ENCODE measurements at places on chromosomes 7 and 10.

DNA sequence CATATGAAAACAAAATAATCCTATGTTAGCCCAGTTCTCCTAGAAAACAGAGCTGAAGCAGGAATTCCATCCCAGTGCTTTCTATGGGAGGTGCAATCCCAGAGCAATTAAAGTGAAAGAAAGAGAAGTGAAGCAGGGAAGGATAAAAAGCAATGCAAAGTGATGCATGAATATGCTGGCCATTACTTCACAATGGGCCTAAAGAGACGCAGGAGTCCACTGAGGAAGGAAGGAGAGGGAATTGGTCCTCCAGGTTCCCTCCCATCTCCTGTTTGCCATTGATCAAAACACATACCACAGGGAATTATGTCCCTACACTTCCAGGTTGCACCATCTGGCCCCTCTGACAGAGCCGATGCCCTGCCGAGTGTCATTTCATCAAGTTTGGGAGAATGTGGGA lies 392.2 kb upstream of the NFE2L3 start:
- H3K36me3 ChIP-seq: no peaks in the 10 kb centered on the region
- no peak overlapping the region for H3K4me3 ChIP-seq
- no peaks in the 10 kb centered on the region for H3K4me1 ChIP-seq
- peaks cover 40% of the 10 kb centered on the region for H3K27me3 ChIP-seq
- no peak for DNase-seq

GRCh38 chr7:159197066-159197975 lies 52.7 kb upstream of the VIPR2 start:
- 0 out of 2 replicates have a peak, but pooled peaks cover 4% of the 10 kb centered on the region for H3K27me3 ChIP-seq

DNA sequence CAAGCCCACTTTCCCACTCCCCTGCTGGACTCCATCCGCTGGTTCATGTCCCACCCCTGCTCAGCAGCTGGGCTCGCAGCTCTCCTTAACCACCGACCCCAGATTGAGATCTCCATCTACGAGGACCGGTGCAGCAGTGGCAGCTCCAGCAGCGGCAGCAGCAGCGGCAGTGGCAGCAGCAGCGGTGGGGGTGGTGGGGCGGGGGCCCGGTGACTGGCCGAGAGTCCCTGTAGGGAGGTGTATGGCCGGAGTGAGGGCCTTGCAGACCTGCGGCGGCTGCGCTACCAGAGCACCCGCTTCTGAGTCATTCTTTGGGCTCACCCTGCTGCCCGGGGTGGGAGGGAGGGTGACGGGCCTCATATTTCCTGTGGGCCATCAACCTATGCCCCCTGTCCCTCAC lies 15.8 kb downstream of the GOLGA7B start:
- no peaks in the 10 kb centered on the region for H3K36me3 ChIP-seq
- DNase-seq: no peak
- H3K4me3 ChIP-seq: no peak overlapping the region
- H3K27ac ChIP-seq: no peak overlapping the region
- H3K27me3 ChIP-seq: no peaks in the 10 kb centered on the region

DNA sequence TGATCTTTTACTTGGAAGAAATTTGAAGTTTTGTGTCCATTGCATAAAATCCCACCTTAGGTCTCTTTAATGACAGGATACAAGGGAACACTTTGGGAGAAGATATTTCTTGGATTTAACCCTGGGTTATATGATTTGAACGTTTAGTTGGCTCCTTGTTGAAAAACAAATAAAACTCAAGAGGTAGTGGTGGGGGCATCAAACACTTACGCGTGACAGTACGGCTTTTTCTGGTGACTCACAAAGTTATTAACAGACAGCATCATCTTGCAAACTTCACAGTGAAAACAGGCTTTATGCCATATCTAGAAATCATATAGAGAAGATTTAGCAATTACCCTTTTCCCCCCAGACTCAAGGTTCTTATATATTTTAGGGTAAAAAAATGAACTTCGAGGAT lies 699 bp downstream of the NRAP start:
- no peak overlapping the region for H3K27ac ChIP-seq
- no peak overlapping the region for H3K4me3 ChIP-seq
- peaks cover 8% of the 10 kb centered on the region for H3K4me1 ChIP-seq
- no peaks in the 10 kb centered on the region for H3K27me3 ChIP-seq
- DNase-seq: no peak
- no peaks in the 10 kb centered on the region for H3K36me3 ChIP-seq

DNA sequence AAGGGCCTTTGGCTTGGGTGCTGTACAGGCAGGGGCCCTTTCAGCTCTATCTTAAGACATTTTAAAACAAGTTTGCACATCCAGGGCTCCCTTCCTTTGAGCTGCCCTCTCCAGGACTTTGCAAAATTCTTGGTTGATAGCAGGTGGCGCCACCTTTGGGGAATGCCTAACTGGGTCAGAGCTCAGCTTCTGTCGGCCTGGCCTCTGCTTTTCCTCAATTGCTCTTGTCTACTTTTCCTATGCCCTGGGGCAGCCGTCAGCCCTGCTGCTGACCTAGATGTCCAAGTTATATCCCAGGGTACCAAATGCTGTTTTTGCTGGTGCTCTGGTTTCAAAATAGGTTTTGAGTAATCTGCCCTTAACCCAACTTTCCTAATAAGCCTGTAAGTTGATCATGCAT lies 65.8 kb downstream of the APBB1IP start:
- H3K27ac ChIP-seq: no peak overlapping the region
- H3K27me3 ChIP-seq: no peaks in the 10 kb centered on the region
- no peak overlapping the region for H3K4me3 ChIP-seq
- DNase-seq: no peak

GRCh38 chr10:51861731-51862130 lies 162.3 kb upstream of the CSTF2T start:
- DNase-seq: no peak
- H3K4me1 ChIP-seq: no peaks in the 10 kb centered on the region
- no peaks in the 10 kb centered on the region for H3K27me3 ChIP-seq
- no peaks in the 10 kb centered on the region for H3K36me3 ChIP-seq
- H3K4me3 ChIP-seq: no peak overlapping the region

GRCh38 chr7:120254845-120255244 lies 18.1 kb upstream of the KCND2 start:
- H3K4me1 ChIP-seq: no peaks in the 10 kb centered on the region
- no peak overlapping the region for H3K4me3 ChIP-seq
- H3K27ac ChIP-seq: no peak overlapping the region
- no peaks in the 10 kb centered on the region for H3K27me3 ChIP-seq
- no peaks in the 10 kb centered on the region for H3K36me3 ChIP-seq

GRCh38 chr7:23335136-23335535 lies 36.0 kb downstream of the MALSU1 start:
- H3K4me3 ChIP-seq: no peak overlapping the region
- peaks cover 54% of the 10 kb centered on the region for H3K4me1 ChIP-seq
- H3K36me3 ChIP-seq: peaks cover 59% of the 10 kb centered on the region
- H3K27ac ChIP-seq: peak overlapping the region; percentile 43

DNA sequence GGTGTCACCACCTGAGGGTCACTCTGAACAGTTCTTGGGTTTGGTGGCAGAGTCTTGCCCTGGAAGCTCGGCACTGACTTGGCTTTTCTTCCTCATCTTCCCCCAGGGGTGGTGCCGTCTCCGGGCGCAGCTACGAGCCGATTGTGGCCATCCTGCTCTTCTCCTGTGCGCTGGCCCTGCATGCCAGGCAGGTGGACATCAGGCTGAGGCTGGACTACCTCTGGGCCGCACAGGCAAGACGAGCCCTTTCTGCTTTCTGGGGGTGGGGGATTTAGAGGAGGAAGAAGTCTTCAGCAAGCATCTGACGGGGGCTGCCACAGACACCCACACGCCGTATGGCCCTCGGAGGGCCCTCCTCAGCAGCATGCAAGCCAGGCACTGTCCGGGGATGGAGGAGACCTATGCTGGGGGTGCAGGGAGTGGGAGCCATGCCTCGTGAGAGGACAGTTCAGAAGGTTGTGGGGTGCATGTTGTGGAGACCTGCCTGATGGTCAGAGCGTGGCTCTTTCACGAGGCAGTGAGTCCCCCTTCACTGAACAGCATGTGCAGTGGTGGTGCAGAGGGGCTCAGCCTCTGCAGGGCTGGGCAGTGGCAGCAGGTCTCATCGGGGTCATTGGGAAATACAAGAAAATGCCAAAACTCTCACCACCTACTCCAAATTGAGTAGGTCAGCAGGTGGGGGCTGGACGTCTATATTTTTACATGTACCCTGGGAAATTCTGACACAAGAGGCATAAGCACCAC lies 112.4 kb downstream of the ADCY1 start:
- no peaks in the 10 kb centered on the region for H3K36me3 ChIP-seq
- DNase-seq: no peak
- H3K27me3 ChIP-seq: no peaks in the 10 kb centered on the region
- peaks cover 4% of the 10 kb centered on the region for H3K4me1 ChIP-seq

- no peak overlapping the region for H3K4me3 ChIP-seq
- no peaks in the 10 kb centered on the region for H3K27me3 ChIP-seq
- H3K27ac ChIP-seq: no peak overlapping the region
- no peak for DNase-seq
Observed at GRCh38 chr7:135802697-135803096, 54.1 kb upstream of the FAM180A start.

DNA sequence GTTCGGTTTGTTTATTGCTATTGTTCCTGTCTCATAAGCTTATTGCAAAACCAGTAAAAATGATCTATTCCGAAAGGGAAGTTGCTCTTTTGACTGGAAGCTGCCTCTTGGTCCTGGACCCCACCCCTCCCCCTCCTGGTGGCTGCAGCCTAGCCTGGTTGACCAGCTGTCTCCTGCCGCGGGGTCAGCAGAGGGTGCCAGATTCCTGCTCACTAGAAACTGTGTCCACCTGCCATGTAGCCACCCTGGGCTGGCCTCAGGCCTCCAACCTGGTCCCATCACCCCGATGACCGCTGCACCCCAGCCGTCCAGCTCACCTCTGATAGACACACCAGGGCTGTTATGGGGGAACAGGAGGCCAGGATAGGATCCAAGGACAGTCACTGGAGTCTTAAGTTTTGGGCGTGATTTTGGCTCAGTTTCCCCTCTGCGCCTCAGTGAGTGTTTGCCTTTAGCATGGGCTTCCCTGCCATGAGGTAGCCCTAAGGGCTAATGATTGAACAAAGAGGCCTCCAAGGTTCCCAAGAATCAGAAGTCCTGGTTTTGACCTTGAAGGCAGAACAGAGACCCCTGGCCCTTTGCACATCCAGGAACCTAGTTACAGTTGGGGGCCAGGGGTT lies 32.9 kb upstream of the SLF2 start:
- H3K27ac ChIP-seq: no peak overlapping the region
- DNase-seq: no peak
- peaks cover 8% of the 10 kb centered on the region for H3K4me1 ChIP-seq
- no peaks in the 10 kb centered on the region for H3K27me3 ChIP-seq
- no peaks in the 10 kb centered on the region for H3K36me3 ChIP-seq

DNA sequence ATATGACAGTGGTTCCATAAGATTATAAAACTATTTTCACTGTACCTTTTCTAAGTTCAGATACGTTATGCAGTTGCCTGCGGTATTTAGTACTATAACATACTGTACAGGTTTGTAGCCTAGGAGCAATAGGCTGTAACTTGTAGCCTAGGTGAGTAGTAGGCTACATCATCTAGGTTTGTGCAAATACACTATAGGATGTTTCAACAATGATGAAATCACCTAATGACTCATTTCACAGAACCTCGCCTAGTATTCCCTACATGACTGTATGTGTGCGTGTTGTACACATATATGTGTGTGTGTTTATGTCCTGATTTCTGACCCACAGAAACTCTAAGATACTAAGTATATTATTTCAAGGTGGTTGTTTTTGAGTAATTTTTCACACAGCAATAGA lies 139.0 kb downstream of the HERPUD2 start:
- H3K27ac ChIP-seq: no peak overlapping the region
- no peak overlapping the region for H3K4me3 ChIP-seq
- H3K4me1 ChIP-seq: no peaks in the 10 kb centered on the region
- H3K36me3 ChIP-seq: no peaks in the 10 kb centered on the region
- no peak for DNase-seq
- H3K27me3 ChIP-seq: no peaks in the 10 kb centered on the region

GRCh38 chr10:8283986-8284385 lies 229.5 kb downstream of the GATA3 start:
- DNase-seq: no peak
- no peak overlapping the region for H3K27ac ChIP-seq
- H3K4me3 ChIP-seq: no peak overlapping the region
- H3K36me3 ChIP-seq: no peaks in the 10 kb centered on the region
- peaks cover 7% of the 10 kb centered on the region for H3K27me3 ChIP-seq
- H3K4me1 ChIP-seq: no peaks in the 10 kb centered on the region

DNA sequence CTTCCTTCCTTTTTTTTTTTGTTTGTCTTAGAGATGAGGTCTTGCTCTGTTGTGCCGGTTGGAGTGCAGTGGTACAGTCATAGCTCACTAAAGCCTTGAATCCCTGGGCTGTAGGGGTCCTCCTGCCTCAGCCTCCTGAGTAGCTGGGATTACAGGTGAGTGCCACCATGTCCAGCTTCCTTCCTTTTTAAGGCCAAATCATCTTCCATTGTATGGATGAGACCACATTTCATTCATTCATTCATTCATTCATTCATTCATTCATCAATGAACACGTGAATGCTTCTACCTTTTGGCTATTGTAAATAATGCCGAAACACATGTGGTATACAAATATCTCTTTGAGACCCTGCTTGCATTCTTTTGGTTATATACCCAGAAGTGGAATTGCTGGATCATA lies 60.0 kb upstream of the BAIAP2L1 start:
- no peaks in the 10 kb centered on the region for H3K4me1 ChIP-seq
- no peaks in the 10 kb centered on the region for H3K36me3 ChIP-seq
- 0 out of 2 replicates have a peak, but pooled peaks cover 6% of the 10 kb centered on the region for H3K27me3 ChIP-seq
- H3K27ac ChIP-seq: no peak overlapping the region
- H3K4me3 ChIP-seq: no peak overlapping the region

GRCh38 chr10:97590082-97590747 lies 694 bp downstream of the C10orf62 start:
- H3K27ac ChIP-seq: no peak overlapping the region
- H3K4me1 ChIP-seq: peaks cover 7% of the 10 kb centered on the region
- H3K4me3 ChIP-seq: no peak overlapping the region
- H3K36me3 ChIP-seq: no peaks in the 10 kb centered on the region
- no peak for DNase-seq

DNA sequence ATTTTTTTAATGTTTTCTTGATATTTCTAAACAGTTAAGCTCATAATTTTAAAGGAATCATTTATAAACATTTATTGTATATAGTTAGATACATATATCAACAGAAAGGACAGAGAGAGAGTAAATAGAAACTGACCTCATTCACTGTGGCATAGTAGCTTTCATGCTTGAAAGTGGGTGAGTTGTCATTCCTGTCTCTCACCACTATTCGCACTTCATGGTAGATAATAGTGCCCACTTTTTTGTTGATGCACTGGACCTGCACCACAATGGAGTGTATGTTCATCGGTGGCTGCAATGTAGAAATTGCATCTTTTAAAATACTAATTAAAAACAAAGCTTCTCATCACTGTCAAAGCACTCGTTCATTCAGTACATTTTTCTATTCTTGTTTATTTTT lies 432.0 kb downstream of the PCDH15 start:
- H3K4me3 ChIP-seq: no peak overlapping the region
- H3K27ac ChIP-seq: no peak overlapping the region
- H3K27me3 ChIP-seq: no peaks in the 10 kb centered on the region
- H3K4me1 ChIP-seq: no peaks in the 10 kb centered on the region
- DNase-seq: no peak
- H3K36me3 ChIP-seq: no peaks in the 10 kb centered on the region

DNA sequence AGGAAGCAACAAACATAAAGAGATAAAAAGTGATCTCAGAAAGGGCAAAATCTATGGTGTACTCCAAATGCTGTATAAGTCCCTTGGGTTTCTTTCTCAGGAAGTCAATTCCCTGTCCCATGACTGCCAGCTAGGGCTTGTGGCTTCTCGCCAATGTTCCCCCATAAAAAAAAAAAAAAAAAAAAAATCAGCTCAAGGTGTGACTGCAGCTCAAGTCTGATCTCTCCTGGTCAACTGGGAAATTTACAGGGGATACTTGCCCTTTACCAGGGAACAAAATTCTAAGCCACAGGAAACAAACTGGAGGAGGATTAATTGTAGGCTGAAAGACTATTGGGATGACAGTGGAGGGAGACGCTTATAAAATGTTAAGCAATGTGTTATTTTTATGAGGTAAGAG lies 76.0 kb downstream of the PCGF5 start:
- no peaks in the 10 kb centered on the region for H3K36me3 ChIP-seq
- peaks cover 11% of the 10 kb centered on the region for H3K4me1 ChIP-seq
- peak; percentile 64 for DNase-seq

Measured in HCT116 (cell line).